ENCODE measurements at places on chromosomes 16 and 17.

DNA sequence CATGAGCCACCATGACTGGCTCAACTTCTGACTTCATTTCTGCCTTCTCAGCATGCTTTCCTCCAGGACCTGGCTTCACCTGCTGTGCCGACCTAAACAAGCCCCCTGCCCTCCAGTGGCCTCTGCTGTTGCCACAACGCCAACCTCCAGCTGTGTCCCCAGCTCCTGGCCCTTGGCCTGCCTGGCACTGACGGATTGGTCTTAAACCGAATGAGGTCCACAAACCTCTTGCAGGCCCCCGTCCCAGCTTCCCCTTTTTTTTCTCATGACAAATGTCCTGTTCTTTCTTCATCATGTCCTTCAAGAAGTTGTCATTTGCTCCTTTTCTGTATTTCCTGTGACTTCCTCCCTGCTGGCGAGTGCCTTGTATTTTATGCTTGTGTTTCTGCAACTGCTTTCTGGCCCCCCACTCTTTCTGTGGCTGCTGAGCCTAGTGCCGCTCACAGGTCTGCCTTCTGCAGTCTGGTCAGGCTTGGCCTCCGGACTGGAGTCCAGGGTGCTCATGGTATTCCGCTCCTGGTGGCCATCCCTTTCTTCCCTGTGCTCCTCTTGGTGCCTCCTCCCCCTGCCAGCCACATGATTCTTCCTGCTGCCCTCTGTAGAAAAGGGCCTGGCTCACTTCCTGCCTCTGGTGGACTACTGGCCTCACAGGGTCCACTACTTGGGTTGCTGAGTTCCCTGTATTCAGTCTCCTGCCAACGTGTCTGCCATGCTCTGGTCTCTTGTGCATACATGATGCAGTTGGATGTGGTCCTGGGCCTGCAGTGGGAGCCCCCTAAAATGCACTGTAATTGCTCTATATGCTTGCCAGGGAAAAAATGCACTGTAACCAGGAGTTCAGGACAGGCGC, 2.9 kb downstream of the ATP6V0C start:
- no peak for DNase-seq

GRCh38 chr17:59814685-59815084, 78.1 kb downstream of the TUBD1 start:
- no peak for DNase-seq

- DNase-seq: no peak
These were observed 16.0 kb downstream of the RNF43 start for GRCh38 chr17:58401287-58401686.

DNA sequence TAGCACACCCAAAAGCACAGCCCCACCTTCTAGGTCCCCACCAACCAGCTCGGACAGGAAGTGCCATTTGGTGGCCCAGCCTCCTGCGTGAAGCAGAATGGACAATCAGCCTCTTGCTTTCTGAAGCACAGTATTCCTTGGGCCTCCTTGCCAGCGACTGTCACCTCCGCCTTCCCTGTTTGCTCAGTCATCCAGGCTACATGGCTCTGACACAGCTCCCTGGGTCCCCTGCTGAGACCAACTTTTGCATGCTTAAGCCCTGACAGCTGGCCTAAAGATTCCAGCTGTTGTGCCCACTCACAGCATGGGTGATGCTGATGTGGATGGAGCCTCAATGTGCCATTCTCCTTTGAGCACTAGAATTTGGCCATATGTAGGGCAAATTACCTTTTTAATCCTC, 4.5 kb upstream of the CACNG5 start:
- no peak for DNase-seq

GRCh38 chr17:57567251-57567650, 177.8 kb downstream of the CCDC182 start:
- no peak for DNase-seq

DNA sequence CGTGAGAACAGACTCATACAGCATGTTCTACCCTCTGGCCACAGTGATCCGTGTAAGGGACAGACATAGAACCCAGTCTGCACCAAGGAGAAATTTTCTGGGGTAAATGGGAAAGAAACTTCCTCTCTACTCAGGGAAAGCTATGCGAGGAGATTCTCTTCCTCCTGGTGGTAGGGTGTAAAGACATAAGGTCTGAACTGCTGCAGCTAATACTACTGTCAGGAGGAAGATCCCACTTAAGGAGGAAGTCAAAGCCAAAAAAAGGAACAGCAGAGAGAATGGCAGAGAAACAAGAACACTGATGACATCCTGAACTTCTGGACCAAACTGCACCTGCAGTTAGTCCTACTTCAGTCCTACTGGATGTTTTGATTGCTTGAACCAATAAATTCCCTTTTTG, 7.1 kb upstream of the TM4SF5 start:
- no peak for DNase-seq
